Activated CD4-positive, alpha-beta T cell treated with anti-CD3 and anti-CD28 coated beads, Interleukin-10, Interleukin-2, amounts not matched to agents 100 ng/mL and 50 ng/mL, durations not matched to agents 16 hours and 8 hours (primary cell): ENCODE measurements at places on chromosomes 11 and 22.

- DNase-seq, result no peak
Observed at GRCh38 chr11:46914363-46914762, 4.0 kb downstream of the LRP4 start.

DNA sequence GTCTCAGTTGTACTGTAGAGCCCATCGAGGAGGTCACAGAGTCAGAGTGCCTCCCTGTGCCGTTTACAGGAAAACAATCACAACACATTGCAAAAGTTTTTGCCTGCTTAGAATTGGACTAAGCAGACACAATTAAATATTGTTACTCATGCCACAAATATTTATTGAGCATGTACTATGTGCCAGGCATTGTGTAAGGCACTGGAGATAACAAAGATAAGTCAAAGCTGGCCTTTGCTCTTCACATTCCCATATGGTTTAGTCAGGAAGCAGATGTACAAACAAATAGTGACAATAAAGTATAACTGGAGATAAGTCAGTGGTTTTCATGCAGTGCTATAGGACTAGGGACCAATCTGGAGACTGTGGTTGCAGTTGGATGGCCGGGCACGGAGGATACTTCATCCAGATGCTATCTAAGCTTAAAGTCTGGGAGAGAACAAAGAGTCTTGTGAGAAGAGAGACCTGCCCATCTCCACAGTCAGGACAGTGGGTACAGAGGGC is 550.7 kb downstream of the INSC start:
- DNase-seq, result no peak

DNA sequence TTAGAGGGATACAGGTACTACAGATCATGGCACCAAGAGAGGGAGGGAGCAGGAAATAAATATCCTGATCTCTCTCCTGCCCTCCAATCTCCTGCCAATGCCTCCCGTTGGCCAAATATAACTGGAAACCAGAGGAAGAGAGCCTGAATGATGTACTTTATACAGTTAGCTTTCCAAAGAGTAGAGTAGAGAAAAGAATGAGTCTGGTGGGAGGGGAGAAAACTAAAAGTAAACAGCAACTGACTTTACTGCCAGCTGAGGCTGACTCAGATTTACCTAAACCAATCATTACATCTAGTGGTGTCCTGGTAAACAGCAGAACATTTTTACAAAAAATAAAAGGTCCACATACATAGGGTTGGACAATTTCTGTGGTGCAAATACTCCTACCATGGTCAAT is 5.1 kb downstream of the MPZL3 start:
- peak; percentile 54 for DNase-seq

- DNase-seq, result no peak
Observed at GRCh38 chr11:71466358-71466757, 13.4 kb downstream of the NADSYN1 start.

- DNase-seq, result peak; percentile 14
Observed at GRCh38 chr11:134215836-134216235, 7.9 kb downstream of the NCAPD3 start.

GRCh38 chr11:11252403-11252802 is 100.6 kb downstream of the CSNK2A3 start:
- DNase-seq, result no peak

- peak; percentile 66 for DNase-seq
Observed at GRCh38 chr22:40922484-40923303, 28.5 kb upstream of the RBX1 start.

- no peak for DNase-seq
Observed at GRCh38 chr11:111206472-111206871, 39.1 kb upstream of the POU2AF2 start.

DNA sequence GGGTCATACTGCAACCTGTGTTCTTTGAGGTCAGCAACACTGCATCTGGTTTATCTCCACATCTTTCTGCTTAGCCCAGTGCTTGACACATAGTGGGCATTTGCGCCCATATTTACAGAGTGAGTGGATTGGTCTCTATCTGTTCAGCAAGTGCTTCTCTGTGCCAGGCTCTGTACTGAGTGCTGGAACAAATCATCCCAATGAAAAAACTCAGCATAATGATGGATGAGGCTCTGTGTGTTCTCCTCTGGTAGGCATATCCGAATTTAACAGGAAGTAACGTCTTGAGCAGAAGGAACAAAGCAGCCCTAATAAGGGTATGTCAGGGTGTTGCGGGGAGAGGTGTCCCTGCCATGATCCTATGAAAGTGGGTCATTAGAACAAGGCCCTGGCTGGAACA is 46.0 kb downstream of the MCM5 start:
- DNase-seq, result no peak

DNA sequence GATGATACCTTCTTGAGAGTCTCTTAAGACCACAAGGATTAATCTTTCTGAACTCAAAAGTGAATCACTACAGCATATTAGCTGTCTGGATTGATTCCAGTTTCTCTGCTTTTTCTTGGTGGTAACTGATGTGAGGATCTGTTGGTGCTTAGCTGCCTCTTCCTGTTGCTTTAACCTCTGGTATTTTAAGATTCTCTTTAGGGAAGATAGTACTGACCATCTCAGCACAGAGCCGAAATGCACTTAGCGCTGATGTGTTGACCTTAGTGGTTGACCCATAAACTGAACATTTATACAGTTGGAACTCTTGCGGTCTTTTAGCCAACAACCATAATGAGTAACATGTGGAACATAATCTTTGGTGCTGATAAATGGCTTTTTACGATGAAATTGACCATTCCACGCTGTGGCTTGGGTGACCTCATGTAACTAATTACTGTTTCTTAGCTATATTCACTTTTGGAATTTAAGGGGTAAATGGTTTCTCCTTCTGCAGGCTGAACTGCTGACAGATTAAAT is 33.7 kb downstream of the APLP2 start:
- DNase-seq, result no peak

DNA sequence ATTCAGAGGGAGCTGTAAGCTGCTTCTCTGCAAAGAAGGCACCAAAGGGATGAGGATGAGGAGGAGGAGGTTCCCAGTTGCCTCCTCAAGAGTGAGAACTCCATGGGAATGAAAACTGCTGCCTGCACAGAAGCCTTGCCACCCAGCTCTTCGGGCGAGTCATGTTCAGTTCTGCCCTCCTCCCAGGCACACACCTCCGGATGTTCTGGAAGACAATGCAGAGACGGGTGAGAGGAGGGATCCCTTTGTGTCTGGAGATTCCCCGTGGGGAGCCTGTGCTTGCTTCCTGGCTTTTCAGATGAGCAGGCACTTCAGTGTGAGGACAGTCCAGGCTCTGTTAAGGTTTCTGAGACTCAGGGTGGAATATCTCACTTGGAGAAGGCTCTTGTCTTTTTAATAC is 295.6 kb downstream of the DDX10 start:
- no peak for DNase-seq

DNA sequence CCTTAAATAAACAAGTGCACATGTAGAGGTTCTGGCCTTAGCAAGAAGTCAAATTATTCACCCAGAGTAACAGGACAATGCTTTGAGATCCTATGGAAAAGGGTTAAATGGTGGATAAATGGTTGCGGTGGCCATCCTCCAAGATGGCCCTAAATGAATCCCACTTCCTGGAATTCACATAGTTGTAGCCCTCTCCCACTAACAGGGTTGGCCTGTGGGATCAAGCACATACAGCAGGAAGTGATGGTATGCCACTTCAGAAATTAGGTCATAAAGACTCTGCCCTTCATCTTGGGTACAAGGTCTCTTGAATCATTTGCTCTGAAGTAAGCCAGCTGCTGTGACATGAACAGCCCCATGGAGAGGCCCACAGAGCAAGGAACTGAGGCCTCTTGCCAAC is 1.8 kb downstream of the ZNF280B start:
- DNase-seq, result no peak

GRCh38 chr22:49660794-49661781 is 166.6 kb downstream of the BRD1 start:
- DNase-seq, result no peak

DNA sequence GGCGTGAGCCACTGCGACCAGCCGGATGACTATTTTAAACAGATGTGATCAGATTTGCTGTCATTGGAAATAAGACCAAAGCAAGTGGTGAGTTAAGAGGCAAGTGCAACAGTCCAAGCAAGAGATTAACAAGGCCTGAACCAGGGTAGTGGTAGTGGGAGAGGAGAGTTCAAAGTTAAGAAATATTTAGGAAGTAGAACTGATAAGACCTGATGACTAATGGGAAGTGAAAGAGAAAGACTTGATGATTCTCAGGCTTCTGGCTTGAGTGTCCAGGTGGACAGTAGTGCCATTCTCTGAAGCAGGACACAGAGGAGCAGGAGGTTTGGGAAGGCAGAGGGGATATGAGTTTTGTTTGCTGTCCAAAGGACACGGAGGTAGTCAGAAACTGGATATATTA is 7.2 kb downstream of the NDUFC2 start:
- DNase-seq, result no peak

- DNase-seq, result peak; percentile 63
Observed at GRCh38 chr11:60994541-60995080, 23.1 kb downstream of the CD6 start.

DNA sequence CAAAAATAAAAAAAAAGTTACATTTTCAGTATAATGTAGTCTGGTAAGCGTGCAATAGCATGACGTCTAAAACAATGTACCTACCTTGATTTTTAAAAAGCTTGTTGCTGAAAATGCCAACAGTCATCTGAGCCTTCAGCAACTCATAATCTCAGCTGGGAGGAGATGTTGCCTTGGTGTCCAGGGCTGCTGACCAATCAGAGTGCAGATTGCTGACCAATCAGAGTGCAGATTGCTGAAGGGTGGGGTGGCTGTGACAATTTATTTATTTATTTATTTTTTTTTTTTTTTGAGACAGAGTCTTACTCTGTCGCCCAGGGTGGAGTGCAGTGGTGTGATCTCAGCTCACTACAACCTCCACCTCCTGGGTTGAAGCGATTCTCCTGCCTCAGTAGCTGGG is 17.8 kb downstream of the ZBED4 start:
- DNase-seq, result no peak

- no peak for DNase-seq
Observed at GRCh38 chr11:119782006-119782738, 53.2 kb upstream of the NECTIN1 start.

- DNase-seq, result no peak
Observed at GRCh38 chr22:27406389-27406861, 395.1 kb downstream of the MN1 start.

DNA sequence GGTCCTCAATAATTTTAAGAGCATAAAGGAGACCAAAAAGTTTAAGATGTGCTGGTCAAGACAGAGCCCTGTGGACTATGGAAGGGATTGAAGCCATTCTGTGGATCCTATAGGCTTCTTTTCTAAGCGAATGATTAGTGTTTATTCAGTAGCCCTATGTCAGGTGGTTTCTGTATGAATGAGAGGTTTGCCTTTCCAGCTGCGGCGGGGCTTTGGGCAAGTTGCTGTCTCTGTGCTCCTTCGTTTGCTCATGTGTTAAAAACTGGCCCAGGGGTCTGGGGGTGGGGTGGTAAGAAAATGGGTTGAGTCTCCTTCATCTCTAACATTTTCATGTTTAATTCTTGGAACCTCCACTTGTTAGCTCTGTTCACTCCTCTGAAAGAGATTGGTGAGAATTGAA is 105.3 kb downstream of the PTPRJ start:
- no peak for DNase-seq

DNA sequence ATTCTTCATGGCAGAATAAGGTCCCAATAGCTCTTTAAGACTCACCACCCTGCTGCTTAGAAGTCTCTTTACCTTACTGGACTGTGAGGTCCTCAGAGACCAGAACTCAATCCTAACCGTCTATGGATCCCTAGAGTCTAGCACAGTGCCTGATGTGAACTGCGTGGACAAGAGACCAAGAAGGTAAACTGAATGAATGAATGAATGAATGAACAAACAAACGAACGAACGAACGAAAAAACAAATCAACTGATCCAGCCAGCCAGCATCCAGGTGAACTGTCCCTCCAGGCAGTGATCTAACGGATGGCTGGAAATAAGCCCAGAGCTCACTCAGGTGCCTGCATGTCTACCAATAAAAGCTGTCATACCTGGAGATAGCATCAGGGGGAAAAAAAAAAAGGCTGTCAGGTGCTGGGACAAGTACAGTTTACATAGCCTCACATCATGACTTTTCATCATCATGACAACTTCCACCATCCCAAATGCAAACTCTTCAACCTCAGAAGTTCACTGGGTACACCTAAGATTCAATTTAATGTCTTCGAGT is 59.8 kb downstream of the PACSIN2 start:
- no peak for DNase-seq

DNA sequence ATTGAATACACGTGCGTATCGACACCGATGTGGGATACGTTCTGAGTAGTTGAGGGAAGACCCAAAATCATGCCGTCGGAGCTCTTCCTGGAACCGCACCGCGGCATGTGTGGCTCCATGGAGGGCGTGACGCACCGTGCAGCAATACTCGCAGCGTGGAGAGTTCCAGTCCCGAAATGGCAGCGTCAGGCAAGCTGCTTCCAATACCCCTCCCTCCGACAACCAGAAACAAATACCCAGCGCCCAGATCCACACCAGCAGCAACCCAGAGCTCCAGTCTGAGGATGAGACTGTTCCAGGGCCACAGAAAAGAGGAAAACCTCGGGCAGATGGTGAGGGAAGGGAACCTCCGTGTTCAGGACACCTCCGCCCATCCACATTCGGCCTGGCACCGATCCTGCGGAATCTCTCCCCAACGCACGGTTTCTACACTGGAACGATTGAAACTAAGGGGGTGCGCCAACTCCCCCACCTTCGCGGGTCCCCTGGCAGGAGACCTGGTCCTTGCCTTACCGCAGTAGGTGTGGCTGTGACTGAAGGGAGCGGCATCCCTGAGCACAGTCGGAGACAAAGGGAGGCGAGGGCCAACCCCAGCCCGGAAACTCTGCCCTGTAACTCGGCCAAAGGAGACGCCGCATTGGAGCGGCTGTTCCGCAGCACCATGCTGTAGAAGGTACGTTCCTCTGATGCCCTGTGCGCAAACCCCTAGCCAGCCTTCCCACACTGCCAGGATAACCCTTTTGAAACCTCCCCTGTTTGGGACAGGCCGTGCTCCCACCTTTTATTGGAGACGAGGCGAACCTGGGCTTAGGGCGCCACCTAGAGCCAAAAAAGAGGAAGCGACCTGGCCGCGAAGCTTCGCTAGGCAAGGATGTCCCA is 28.2 kb downstream of the DBX1 start:
- DNase-seq, result peak; percentile 51

DNA sequence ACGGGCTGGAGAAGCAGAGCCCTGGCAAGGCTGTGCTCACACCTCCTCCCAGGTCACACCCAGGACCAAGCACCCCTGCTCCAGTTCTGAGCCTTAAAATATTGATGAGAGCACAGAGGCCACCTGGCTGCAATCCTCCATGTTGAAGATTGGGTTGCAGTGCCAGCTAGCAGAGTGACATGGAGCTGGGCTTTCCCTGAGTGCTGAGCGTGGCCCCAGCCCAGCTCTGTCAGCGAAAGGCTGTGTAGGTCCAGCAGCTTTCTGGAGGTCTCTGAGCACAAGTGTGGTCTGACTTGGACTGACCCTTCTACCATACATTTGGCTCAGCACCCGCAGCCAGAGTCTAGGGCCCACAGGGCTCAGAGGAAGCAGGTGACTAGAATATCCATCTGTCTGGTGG is 4.0 kb upstream of the CHKA start:
- no peak for DNase-seq

- no peak for DNase-seq
Observed at GRCh38 chr11:3344327-3345174, 34.4 kb downstream of the ZNF195 start.
